NCI-H1417 (cell line): ENCODE measurements at places on chromosomes 4 and X.

- no peak for DNase-seq
Observed at GRCh38 chrX:107576841-107577240, 51.5 kb upstream of the PRPS1 start.

DNA sequence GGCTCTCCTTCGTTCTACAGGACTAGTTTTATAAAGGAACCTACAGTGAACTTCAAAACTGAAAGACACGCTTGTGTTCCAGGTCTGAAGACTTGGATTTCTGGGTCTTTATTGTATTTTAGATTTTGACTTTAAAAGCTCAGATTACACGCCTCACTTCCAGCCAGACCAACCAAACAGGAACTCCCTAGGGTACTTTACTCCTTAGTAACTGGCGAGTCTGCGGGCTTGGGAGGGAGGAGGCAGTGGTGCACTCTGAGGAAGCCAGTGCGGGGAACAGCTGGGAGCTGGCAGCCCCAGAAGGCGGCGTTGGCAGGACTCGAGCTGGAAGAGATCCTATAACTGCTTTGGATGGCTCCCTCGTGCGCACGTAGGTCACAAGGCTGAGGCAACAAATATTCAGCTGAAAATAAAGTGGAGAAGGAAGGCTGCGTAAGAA lies 391 bp upstream of the PHKA1 start:
- peak; percentile 72 for DNase-seq

- DNase-seq = no peak
Observed at GRCh38 chrX:100404851-100405250, 5.2 kb downstream of the PCDH19 start.

DNA sequence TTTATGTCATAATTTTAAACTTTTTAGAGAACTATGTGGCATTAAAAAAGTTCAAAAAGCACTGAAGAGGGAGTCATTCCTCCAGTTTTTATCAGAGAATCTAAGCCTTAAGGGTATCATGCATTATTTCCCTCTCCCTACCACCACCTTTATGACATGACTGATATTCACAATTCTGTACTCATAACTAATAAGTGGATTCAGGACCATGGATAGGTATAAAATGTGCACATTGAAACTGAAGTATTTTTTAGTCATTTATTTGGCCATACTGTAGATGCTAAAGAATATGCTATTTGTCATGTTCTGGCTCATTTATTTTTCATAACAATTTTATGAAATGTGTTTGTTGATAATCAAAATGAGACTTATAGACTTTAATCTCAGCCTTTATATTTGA lies 897.5 kb upstream of the AGA start:
- no peak for DNase-seq

DNA sequence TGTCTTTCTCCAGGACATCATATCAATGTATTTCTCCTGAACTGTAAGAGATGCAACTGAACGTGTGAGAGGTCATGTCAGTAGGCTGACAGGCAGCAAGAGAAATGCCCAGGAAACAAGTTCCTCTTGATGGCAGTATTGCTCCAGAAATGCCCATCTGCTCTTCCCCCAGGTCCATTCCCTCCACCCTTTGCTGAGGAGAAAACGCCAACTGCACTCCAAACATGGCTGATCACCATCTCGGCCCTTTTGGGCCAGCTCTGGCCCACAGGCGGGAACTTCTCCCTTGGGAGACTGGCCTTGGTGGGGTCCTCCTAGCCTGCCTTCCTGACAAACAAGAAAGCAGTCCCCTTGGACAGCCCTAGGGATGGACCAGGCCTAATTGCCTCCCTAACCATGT lies 276.5 kb upstream of the AGTR2 start:
- DNase-seq = peak; percentile 73

DNA sequence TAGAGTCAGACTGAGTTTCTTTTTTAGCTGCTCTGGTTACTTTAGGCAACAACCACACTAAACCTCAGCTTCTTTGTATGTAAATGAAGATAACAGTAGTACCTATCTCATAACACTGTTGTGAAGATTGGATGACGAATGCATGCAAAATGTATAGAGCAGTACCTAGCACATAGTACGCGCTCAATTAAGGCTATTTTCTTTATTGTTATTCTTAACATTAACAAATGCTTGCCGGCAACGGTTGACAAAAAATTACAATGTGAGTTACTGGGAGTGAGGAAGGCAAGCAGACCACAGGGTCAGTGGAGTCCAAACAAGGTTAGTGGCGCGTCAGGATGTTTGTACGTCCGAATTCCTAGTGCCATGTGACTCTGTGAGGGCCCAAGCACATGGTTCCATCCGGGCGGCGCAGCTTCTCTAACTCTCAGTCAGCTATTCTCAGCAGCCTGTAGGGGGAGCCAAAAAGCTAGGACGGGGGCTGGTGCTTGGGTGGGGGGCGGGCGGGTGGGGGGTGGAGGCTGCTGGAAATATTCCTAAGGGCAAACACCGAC lies 821 bp upstream of the NALF2 start:
- DNase-seq = peak; percentile 71

DNA sequence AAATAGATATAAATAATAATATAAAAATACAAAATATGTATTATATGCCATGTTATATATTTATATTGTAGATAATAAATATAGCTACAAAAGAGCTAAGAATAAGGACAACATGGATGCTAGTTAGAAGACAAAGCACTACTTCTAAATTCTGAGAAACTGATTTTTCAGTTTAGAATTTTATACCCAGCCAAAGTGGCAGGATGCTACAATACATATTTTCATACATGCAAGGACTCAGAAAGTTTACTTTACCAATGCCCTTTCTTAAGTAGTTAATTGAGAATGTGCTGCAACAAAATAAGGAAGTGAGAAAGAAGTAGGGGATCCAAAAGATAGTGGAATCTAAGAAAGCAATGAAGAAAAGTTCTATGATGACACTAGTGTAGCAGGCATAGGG lies 64.5 kb downstream of the PDE5A start:
- DNase-seq = no peak

- DNase-seq = no peak
Observed at GRCh38 chr4:181566490-181566889, 676.7 kb upstream of the TENM3 start.

- DNase-seq = no peak
Observed at GRCh38 chr4:127623797-127624083, 9.0 kb upstream of the INTU start.

DNA sequence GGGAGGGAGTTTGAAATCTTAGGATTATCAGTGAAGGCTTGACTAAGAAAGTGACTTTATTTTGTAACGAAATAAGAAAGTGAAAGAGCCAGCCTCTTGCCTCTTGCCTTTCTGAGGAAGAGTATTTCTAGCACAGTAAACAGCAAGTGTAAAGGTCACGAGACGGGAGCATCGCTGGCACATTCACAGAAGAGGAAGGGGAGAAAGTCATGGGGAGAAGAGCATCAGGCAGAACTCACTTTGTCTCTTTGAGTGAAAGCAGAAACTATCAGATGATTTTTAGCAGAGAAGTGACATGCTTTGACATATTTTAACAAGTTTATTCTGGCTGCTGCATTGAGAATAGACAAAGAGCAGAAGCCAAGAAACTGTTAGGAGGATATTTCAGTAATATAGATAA lies 313.8 kb downstream of the CAMK2D start:
- no peak for DNase-seq

GRCh38 chrX:31027351-31027750 lies 44.5 kb downstream of the FTHL17 start:
- DNase-seq = no peak

- no peak for DNase-seq
Observed at GRCh38 chrX:5702890-5703289, 525.8 kb downstream of the NLGN4X start.

GRCh38 chrX:19381326-19381725 lies 37.6 kb downstream of the PDHA1 start:
- no peak for DNase-seq

DNA sequence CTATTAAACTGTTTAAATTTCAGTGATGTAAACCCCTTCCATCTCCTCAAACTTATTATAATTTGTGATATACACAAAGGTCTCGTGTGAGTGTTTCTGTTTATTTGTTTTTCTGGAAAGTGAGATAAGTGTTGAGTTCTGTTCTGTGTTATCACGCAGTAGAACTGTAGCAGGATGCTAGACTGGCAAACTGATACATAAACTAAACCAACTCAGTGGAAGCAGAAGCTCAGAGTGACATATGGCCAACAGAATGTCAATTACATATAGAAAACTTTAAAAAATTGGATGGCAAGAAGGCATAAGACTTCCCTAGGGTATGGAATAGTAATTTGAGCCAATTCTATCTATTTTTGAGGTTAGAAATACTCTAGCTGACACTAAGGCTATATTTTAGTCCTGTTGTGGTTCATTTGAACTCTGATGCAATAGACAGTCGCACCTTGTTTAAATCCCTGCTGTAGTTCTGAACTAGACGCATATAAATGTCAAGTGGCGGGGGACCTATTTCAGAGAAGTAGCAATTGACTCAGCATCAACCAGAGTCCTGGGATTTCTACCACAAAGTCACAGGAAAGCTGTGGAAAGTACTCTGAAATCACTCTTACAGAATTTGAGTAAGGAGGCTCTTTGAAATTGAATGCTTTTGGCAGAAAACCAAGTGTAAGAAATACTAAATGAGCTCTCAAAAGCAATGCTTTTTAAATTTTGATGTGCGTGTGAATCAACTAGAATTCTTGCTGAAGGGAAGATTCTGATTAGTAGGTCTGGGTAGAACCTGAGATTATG lies 294.4 kb downstream of the INPP4B start:
- no peak for DNase-seq

- DNase-seq = no peak
Observed at GRCh38 chr4:139279760-139280620, at the start of gene MGARP. Gene MGARP, minus strand, starts transcription at chr4:139280225. Its CDS starts 67 bp downstream, at chr4:139280158.

GRCh38 chrX:103791826-103792485 lies 15.3 kb downstream of the PLP1 start:
- no peak for DNase-seq

DNA sequence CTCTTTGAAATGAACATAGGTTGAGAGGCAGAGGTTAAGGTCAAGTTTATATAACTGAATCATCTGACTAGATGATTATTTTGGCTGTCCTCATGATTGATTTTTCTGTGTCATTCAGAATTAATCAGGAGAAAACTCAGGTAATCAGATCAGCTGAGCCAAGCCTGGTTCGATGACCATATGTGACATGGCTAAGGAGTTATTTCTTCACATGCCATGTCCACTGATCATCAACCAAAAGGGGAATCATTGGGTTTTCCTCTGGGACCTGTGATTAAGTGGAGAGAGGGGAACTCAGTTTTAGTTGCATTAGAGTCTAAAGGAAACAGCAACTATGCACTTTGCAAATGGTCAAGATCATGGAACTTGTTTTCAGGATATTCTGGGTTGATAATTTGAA lies 20.3 kb upstream of the PACRGL start:
- DNase-seq = no peak

DNA sequence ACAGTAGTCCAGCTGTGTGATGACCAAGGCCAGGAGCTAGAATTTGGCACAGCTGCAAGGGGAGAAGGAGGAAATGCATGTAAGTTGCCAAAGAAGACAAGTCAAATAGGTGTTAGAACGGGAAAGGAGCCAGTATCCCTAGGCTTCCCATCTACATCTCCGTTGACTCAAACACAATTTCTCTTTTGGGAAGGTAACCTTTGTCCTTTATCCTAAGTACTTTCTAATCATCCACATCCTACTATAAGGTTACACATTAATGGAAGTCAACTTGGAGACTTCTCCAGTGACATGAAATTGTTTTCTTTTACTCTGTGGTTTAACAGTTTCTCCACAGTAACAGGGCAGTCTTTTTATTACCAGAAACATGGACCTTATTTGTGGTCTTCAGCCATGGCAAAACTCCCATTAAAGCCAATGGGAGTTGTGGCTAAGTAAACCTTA lies 620.0 kb downstream of the ANKRD50 start:
- no peak for DNase-seq

GRCh38 chr4:27684610-27685011 lies 824.0 kb downstream of the STIM2 start:
- DNase-seq = peak; percentile 85
